ENCODE measurements at places on chromosomes 1 and 21.

GRCh38 chr1:185965870-185966269, 231.7 kb downstream of the HMCN1 start:
- no peak for DNase-seq

GRCh38 chr1:119674835-119675289, 26.8 kb upstream of the ZNF697 start:
- DNase-seq: no peak

DNA sequence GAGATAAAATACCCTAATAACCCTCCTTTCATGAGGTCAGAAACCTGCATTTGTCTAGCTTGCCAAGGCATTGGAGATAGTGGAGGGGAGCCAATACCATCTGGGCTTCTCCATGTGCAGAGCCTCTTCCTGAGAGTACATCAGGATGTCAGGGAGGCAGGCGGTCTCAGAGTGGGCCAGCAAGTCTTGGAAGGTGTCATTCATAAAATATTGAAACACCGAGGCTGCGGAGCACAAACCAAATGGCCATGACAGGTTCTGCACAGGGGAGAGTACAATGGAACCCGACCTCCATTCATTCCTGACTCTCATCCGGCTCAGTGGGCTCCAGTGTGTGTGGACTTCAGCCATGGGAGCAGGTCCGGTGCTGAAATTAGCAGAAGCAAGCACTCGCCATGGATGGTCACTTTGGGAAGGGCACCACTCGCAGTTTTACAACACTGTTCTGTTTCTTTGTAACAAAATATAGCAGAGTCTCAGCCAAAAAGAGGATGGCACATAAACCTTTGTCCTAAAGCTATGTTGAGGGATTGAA, 446.6 kb downstream of the SIPA1L2 start:
- no peak for DNase-seq

DNA sequence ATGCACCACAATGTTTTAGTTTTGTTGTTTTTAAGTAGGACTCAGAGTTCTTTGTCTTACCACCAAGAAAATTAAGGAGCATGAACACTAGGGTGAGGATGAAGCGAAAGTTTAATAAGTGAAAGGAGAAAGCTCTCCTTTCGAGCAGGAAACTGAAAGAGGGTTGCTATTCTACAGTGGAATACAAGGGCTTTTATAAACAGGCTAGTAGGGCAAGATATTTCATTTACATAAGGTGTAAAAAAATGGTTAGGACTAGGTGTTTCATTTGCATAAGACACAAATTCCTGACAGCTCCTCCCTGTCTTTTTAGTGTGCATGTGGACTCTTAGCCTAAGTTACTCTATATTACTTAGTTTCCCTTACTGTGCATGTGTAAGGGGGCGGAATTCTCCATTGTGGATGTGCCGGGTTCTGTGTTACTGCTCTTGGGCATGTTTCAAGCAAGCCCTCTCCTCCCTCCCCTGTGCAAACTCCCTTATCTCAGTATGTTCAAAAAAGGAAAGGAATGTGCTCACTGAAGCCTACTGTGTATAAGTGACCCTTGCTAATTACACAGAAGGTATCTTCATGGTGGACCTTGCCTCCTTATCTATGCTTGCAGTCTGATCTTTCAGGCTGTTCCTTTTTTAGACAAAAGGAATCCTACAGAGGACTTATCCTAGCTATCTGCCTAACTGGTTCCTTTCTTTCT, 7.3 kb downstream of the TSHB start:
- DNase-seq: no peak

DNA sequence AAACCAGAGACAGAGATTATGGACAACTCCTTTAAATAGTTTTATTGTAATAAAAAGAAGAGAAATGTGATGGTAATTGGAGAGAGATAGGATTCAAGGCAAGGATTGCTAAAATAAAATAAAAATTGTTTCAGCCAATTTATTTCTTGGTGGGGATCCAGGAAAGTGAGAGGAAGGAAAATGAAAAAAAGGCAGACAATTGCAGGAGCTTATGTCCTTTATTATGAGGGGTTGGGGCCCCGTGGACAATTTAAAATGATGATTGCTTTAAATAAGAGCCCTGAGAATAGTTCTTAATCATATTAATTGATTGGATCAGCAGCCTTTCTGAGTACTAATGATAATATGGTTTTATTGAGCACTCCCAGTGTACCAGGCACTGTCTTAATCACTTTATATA, 40.2 kb downstream of the RGS2 start:
- DNase-seq: no peak

GRCh38 chr1:99306644-99307043, 42.4 kb downstream of the PLPPR4 start:
- DNase-seq: no peak

GRCh38 chr1:66919063-66919462, 5.6 kb downstream of the DNAI4 start:
- DNase-seq: no peak

DNA sequence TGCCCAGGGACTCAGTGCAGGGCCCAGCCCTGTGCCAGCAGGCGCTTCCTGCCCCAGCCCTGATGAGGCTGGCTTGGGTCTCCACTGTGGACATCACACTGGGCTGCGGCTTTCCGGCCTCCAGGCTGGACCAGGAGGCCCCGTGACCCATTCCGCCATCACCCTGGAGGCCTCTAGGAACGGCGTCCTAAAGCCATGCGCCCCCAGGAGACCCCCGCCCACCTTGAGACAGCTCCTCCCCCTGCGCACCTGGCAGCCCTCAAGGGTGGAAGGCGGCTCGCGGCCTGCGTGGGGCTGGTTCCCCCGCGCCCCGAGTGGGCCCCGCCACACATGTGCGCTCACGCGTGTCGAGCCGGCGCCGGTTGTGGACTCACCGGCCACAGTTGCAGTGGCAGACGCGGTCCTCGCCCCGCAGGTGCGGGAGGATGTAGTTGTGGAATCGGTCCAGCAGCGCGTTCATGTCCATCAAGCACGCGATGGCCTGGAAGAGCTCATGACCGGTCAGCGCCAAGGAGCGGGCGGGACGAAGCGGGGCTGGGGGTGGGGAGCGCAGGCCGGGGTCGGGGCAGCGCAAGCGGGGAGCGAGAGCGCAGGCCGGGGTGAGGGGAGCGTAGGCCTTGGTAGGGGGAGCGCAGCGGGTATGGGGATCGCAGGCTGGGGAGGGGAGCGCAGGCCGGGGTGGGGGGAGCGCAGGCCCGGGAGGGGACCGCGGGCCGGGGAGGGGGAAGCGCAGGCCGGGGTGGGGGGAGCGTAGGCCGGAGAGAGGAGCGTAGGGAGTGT, 924 bp downstream of the TMEM240 start:
- no peak for DNase-seq

DNA sequence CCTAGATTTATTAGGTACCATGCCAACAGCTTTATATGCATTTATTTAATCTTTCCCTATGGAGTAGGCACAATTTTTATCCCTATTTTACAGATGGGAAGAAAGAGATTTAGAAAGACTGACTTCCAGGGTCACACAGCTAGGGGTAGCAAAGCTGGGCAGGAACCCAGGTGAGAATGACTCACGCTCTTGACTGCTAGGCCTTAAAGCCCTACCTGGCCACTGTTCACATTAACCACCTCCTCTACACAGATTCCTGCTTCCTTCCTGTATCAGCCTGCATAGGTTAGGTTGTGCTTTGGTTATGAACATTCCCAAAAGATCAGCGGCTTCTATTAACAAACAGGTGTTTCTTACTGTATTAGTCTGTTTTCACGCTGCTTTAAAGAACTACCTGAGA, 53.2 kb downstream of the DNAJC6 start:
- no peak for DNase-seq

- DNase-seq: no peak
These were observed 57.0 kb upstream of the MUTYH start for GRCh38 chr1:45397285-45397684.

- no peak for DNase-seq
These were observed 101.0 kb upstream of the CASZ1 start for GRCh38 chr1:10897321-10897980.

- DNase-seq: no peak
These were observed 8.8 kb upstream of the IFNLR1 start for GRCh38 chr1:24195874-24196273.

DNA sequence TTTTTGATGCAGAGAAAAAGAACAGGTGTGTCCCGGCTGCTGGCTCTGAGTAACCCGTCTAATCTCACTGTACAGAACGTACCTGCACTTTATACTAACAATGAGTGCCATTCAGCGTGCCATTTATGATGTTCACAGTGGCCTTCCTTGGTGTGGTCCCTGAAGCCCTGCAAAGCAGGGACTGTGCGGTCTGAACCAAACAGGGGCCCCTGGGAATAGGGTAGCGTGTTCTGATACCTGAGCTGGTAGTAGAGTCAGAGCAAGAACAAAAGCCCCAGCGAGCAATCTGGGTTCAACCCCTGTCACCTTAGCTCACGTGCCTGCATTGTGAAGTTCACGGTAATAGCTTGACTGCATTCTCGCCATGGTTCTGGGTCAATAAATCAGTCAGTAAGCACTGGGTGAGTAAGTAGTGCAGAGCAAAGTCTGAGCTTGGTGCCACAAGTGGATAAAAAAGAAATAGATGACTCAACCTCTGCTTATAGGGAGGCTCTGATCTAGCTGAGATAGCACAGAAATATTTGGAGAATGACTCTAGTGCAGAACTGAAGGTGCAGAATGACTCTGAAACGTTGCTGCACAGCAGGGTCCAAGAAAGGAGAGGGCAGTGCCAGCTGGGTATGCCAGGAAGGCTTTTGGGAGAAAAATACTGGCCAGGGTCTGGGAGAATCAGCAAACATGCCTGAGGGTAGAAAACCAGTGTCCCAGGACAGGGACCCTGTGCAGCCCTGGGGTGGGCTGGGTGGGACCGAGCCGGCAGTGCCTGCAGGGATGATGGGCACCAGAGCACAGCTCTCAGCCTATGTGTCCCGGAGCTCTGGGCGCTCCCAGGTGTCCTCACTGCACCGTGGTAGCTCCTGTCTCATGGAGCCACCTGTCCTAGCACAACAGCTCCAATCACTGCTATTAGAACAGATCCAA, 125.9 kb downstream of the RHOU start:
- DNase-seq: no peak

- no peak for DNase-seq
These were observed 155.9 kb downstream of the BARHL2 start for GRCh38 chr1:90561103-90561783.

DNA sequence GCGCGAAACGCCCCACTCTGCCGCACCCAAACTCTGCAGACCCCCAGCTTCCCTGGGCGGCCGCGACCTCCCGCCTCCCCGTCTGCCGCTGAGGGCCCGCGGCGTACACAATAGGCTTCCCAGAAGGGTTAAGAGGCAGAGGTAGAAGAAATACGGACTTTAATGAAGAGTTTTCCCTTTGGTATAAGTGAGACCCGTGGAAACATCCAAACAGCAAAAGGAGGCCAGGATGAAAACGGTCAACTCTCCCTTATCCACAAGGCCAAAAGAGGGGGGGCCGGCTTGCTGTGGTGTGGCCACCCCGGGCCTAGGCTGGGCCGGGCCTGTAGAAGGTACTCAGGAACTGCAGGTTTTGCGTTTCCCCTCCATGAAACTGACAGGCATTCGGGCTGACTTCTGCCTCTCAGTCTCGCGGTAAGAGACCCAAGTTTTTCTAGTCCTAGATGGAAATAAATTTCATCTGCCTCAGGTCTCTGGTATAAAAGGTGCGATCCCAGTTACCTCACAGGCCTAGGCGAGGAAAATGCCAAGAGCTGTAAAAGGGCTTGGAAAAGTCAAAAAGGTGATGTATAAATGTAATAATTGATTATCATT, 671 bp upstream of the PYGO2 start:
- no peak for DNase-seq

DNA sequence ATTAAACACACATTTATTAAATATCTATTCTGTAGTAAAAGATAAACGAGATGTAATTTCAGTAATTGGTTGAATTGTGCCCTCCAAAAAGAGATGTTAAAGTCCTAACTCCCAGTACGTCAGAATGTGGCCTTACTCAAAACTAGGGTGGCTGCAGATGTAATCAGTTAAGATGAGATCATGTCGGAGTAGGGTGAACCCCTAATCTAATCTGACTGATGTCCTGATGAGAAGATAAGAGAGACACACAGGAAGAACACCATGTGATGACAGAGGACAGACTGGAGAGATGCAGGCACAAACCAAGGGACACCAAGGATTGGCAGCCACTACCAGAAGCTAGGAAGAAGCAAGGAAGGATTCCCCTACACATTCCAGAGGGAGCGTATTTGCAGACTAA, 104.1 kb downstream of the SLC25A24 start:
- DNase-seq: no peak

DNA sequence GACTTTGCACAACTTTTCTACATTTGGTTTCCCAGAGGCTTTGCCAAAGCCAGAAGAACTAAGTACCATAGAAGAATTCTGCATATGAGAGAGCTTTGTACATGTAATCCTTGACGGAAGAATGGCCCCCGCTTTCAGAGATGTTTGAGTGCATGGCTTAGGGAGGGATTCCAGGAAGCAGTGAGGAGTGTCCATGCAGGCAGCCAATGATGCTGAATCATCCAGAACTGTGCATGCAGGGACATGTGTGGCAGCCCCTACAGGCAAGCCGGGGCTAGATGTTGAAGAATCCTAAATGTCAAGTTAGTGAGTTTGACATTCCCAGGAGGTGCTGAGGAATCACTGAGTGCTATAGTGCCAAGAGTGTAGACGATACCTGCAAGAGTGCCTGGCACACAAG, 9.9 kb upstream of the HAO2 start:
- no peak for DNase-seq

DNA sequence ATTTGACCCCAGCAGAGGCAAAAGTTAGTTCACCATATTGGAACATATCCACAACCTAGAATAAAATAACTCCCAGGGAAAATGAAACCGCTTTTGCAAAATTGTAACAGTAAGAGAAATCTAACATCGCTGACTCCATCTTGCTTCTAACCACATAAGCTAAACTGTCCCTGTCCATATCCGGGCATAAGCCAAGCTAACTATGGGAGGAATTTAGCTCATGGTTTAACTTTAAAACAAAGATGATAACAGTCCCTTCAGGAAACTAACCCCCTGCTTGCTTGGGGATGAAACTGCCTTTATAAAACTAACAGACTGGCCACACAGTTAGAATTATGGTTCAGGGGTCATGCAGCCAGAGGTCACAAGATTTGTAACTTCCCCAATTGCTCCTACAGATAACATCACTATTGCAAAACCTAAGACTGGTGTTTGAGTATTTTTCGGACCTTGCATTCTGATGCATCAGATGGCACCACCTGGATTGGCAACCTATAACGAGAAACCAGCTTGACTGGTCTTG, 46.3 kb downstream of the TESK2 start:
- no peak for DNase-seq

- no peak for DNase-seq
These were observed at the start of gene UBASH3A for GRCh38 chr21:42403611-42404231. UBASH3A (plus strand) TSS chr21:42403902; CDS start chr21:42403946, 44 bp downstream.

GRCh38 chr1:109268431-109269211, 14.3 kb downstream of the PSRC1 start:
- DNase-seq: no peak

DNA sequence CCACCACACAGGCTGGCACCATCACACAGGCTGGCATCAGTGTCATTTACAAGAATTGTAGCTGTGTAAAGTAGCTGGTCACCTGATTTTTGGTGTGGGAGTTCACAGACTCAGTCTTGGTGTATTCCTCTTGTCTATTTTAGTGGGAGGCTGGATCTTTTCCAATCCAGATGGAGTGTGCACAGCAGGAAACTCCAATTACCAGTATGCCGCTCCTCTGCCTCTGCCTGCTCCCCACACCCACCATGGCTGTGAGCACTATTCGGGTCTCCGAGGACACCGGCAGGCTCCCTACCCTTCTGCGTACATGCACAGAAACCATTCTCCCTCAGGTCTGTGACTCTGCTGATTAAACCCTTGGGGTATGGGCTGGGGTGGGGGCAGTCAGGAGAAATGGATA, 24.2 kb downstream of the TBX19 start:
- no peak for DNase-seq

- no peak for DNase-seq
These were observed 27.8 kb upstream of the MTR start for GRCh38 chr1:236767276-236767675.

- no peak for DNase-seq
These were observed 9.9 kb upstream of the HLCS start for GRCh38 chr21:36976228-36976861.

Data from stimulated activated CD4-positive, alpha-beta T cell treated with anti-CD3 and anti-CD28 coated beads, Interleukin-12 subunit alpha, Interleukin-12 subunit beta, amount 100 ng/mL, for 24 hours (primary cell).